ENCODE measurements at places on chromosomes 4 and X.

DNA sequence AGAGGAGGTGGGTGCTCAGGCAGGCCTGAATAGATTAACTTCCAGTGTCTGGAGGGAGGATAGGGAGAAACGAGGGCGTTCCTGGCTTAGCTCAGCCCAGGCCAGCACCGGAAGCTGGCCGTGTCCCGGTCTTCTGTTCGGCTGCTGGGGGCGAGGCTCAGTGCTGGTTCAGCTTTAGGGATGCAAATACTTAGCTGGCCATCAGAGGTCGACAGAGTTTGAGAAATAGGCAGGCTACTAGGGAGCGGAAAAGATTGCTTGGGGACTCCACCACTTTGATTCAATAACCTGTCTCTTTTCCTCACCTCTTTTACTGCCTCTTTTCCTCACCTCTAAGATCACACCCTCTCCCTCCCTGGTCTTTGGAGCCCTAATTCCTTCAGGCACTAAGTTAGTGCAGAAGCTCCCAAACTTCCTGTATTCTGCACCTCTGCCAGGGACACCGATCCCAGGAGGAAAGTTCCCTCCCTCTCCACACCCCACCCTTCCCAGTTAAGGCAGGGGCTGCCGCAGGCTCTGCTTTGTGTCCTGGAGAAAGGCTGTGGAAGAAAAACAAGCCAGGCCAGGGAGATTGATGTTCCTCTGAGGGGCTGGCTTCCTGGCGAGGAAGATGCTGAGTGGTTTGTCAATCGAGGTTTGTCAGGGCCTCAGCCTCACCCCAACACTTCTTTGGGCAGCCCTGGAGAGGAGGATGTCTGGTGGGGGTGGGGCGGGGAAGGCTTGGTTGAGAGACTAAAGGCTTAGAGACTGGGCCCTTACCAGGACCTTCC is 6.0 kb upstream of the EFNB1 start:
- DNase-seq: peak; percentile 55

GRCh38 chr4:108611365-108611764 is 9.0 kb upstream of the RPL34 start:
- peak; percentile 18 for DNase-seq

DNA sequence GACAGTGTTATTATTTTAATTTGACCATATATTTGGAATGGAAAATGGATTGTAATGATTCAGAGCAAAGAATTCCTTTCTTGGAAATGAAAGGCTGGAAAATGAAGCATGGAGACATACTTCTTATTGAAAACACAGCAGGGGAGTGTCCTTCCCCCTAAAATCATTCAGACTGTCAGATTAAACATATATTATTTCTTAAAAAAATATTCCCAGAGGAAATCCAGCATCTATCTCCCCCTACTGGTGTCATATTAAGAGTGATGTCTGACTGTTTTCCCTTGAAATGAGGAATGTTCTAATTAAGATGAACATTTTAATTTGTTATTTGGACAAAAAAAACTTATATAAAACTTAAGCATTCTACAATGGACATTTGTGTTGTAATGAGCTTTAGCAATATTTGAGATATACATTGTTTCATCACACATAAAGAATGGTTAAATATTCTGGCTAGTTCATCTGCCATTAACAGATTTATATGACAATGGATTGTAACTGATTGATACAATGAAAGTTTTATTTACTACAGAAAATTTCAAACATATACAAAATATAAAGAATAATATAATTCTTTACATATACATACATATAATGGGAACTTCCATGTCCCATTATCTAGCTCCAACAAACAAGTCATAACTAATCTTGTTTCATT is 264.6 kb downstream of the SPRY1 start:
- peak; percentile 32 for DNase-seq

- DNase-seq: no peak
Measured at GRCh38 chrX:153499341-153499740, 4.6 kb downstream of the BGN start.

- DNase-seq: no peak
Measured at GRCh38 chrX:69109036-69109663, 56.1 kb downstream of the PJA1 start.

DNA sequence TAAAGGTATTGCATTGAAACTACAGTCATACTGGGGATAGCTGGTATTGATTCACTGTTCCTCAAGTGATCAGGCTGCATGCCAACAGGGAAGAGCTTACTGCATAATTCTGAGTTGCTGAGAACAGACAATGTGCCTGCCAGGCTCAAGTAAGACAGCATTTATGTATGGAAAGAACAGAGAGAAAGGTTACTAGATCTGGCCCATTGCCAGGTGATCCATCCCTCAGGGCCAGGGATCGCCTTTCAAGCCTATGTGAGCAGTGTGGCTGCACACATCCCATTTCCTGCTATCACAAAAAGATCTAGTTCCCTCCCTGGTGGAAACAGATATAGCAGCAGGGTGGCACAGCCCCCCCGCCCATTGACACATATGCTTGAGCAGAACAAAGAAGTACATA is 254.0 kb downstream of the TMA16 start:
- peak; percentile 5 for DNase-seq

- no peak for DNase-seq
Measured at GRCh38 chrX:153941336-153942252, 2.8 kb downstream of the RENBP start.

GRCh38 chr4:144899393-144899792 is 198.6 kb downstream of the ANAPC10 start:
- DNase-seq: no peak

- DNase-seq: peak; percentile 79
Measured at GRCh38 chr4:141348125-141348524, 127.4 kb downstream of the ZNF330 start.

GRCh38 chr4:168797194-168797593 is 212.9 kb downstream of the CBR4 start:
- peak; percentile 96 for DNase-seq

GRCh38 chrX:148865277-148866210 is 365.1 kb downstream of the AFF2 start:
- DNase-seq: no peak

DNA sequence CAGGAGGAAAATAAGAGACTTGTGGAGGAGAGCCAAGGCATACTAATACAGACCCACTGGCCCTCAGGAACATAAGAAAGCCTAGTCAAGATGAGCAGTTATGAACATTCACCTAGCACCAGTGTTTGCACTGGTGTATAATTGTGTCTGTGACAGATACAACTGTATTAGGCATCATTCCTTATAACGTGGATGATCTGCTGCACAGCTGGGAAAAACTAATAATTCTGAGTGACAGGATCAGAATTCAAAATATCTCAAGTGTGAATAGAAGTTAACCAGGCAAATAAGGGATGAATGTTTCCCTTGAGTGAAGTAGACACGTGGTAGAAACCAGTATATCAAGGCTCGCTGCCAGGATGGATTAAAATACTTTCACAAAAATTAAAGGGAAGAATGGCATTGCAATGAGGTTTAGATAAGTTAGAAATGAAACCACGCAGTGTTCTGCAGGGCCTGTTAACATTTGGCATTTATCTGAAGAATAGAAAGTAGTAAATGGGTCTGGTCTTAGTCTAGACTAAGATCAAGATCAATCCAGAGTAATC is 325.9 kb downstream of the EPHA5 start:
- peak; percentile 22 for DNase-seq

DNA sequence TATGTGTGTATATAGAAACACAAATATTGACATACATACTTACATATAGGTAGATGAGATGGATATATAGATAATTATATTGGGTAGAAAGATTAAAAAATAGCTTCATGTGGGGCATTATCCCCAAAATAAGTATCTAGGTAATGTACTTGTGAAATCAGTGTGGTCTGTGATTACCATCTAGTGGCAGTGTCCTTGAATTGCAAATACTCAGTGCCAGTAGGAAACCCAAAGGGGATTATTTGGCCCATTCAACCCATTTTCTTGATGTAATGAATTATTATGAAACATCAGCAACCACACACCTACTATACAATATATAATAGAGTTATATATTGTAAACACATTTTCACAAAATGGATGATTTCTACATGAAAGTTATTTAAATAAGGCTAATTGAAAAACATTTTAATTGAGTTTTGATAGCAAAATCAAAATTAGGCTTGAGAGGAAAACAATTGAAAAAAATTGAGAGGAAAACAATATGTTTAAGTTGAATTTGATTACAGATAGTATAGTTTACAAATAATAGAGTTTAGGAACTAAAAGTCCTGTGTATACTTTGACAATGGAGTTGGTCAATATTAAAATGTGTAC is 389.4 kb downstream of the GALNTL6 start:
- DNase-seq: peak; percentile 42

- peak; percentile 39 for DNase-seq
Measured at GRCh38 chr4:91448668-91449330, 855.0 kb upstream of the GRID2 start.

- peak; percentile 24 for DNase-seq
Measured at GRCh38 chrX:66200855-66201795, 37.1 kb downstream of the HEPH start.

DNA sequence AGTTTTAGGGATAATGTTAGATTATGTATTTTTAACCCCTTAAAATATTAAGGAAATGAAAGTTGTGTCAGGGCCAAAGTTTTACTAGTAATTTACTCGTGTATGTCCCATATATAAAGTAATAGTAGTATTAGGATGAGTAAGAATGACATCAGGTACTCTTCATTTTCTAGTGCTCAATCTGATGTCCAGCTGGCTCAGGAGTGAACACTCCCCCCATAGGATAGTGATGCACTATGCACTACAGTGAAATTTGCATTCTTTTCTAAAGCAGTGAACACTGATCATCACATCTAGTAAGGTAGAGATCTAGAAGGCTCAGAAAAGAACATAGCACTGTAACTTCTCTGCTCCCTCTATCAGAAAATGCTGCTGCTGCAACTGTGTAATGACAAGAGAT is 409.7 kb downstream of the GLUD2 start:
- no peak for DNase-seq

DNA sequence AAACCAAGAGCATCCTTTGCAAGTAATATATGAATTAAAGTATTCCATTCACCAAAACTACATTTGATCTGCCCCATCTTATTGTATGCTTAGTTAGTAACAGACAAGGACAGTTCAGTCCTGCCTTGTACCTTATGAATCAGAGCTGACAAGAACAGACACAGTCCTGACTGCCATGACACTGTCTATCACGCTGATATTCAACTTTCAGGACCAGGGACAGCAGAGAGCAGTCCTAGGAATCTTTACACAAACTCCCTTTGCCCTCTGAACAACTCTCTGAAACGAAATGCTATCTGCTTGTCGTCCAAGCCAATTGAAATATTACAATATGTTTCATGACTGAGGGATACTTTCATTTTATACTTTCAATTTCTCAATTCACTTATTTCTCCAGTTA is 268.6 kb upstream of the VCX start:
- DNase-seq: peak; percentile 8

- DNase-seq: peak; percentile 12
Measured at GRCh38 chrX:7110821-7111276, 36.7 kb upstream of the STS start.

DNA sequence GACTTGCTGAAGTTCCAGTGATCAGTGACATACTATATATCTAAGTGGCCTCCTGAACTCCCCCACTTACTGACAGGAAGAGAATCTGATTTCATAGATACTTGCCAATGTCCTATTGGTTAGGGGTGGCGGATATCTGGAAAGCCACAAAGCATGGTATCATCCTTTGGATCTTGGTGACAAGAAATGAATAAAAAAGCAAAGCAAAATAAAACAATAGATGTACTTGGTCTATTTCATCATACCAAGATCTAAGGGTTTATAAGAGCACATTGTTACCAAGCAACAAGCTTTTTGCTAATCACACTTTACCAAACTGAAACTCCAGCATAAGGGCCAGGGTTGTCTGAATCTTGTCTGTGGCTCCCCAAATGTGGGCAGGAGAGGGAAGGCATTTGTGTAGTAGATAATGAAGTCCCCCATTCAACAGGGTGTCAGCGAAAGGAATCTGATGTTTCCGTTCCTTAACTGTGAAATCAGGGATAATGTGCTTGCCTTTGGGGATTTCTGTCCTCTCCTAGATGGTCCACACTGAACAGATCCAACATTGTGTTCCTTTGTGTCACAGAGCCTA is 125.0 kb upstream of the SMIM10 start:
- no peak for DNase-seq

DNA sequence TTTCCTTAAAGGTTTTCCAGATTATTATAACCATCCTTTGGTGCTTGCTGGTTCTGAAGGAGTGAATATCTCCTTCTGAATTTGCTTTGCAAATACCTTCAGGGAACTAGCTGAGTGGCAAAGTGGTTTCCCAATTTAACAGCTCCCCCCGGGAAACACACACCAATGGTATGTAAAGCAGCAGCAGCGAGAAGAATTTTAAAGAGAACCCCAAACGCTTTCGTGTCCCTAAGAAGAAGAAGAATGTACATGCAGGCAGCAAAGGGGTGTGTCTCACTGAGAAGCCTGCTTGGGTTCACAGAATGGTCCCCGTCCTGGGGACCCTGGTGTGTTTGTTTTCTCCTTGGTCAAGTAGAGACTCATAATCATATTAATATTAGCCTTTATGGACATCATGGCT is 4.2 kb upstream of the AKAP17A start:
- no peak for DNase-seq

Data from iris pigment epithelial cell (primary cell).